ENCODE measurements at places on chromosomes 12 and 14. TPM values are rescaled to one million over a fixed set of nuclear protein-coding genes. Genes with fewer than 3 reads are reported as not detected.

DNA sequence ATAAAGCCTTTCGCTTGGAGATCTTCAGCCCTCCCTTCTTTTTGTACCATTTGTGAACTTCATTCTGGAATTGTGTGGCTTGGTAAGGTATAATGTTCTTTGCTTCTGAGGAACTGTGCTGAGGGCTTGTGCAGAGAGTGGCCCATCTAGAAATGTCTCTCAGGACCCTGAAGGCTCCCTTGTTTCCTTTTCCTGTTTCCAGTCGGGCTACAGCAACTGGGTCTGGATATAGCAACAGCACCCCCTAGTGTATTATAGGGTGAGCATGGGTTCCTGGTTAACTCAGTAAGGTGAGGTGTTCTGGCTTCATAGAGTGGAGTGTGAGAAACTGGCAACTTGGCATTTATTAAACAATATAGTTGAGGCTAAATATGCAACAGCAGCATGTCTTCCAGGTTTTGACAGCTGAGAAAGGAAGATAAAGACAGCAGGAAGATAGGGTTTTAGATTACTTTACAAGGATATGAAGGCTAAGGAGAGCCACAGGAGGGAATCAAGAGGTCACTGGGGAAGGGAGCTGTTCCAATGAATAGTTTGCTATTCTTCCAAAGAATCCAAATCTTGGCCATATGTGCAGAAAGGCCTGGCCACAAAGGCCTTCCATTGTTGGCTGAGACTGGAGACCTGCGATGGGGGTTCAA, 49.1 kb upstream of the RNU6-8 start:
- no peaks in the 10 kb centered on the region for H3K27me3 ChIP-seq
- no peaks in the 10 kb centered on the region for H3K36me3 ChIP-seq
- H3K4me1 ChIP-seq: no peaks in the 10 kb centered on the region
- no peak overlapping the region for H3K27ac ChIP-seq
- H3K4me3 ChIP-seq: no peak overlapping the region

GRCh38 chr12:72901685-72902084, 629.5 kb downstream of the TRHDE start:
- no peaks in the 10 kb centered on the region for H3K27me3 ChIP-seq
- no peak for DNase-seq
- no peaks in the 10 kb centered on the region for H3K4me1 ChIP-seq
- no peak overlapping the region for H3K27ac ChIP-seq

DNA sequence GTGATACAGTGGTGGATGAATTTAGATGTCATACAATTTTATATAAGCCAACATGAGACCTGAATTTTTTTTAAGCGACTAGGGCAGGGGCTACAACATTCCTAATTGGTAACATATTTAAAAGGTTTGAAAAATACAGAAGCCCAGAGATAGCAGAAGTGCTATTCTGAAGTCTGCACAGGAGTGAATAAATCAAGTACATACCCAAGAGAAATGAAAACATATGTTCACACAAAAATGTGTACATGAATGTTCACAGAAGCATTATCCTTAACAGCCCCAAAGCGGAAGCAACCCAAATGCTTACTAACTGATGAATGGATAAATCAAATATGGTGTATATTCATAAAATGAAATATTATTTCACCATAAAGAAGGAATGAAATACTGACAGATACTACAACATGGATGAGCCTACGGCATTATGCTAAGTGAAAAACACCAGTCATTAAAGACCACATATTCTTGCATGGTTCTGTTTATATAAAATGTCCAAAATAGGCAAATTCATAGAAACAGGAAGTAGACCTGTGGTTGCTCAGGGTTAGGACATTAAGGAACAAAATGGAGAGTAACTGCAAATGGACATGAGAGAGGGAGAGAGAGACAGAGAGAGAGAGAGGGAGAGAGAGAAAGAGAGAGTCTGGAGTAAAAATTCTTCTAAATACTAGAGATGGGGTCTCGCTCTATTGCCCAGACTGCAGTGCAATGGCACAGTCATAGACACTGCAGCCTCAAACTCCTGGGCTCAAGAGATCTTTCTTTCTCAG, 28.0 kb upstream of the GXYLT1 start:
- no peak overlapping the region for H3K4me3 ChIP-seq
- H3K4me1 ChIP-seq: peaks cover 4% of the 10 kb centered on the region
- H3K36me3 ChIP-seq: peaks cover 19% of the 10 kb centered on the region
- no peak for DNase-seq

DNA sequence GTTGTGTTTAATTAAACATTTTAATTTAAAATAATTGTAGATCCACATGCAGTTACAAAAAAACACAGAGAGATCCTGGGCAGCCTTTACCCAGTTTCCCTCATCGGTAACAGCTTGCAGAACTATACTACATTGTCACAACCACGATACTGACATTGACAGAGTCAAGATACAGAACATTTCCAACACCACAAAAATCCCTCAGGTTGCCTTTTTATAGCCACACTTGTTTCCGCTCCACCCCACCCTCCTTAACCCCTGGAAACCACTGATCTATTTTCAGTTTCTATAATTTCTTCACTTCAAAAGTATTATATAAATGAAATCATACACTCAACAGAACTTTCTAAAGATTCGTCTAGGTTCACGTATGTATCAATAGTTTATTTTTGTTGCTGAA, 458.8 kb upstream of the SOX5 start:
- no peaks in the 10 kb centered on the region for H3K36me3 ChIP-seq
- no peak for DNase-seq
- peaks cover 13% of the 10 kb centered on the region for H3K4me1 ChIP-seq
- H3K4me3 ChIP-seq: no peak overlapping the region
- H3K27ac ChIP-seq: no peak overlapping the region
- peaks cover 6% of the 10 kb centered on the region for H3K27me3 ChIP-seq

- no peaks in the 10 kb centered on the region for H3K36me3 ChIP-seq
- no peak overlapping the region for H3K4me3 ChIP-seq
- H3K27me3 ChIP-seq: peaks cover 2% of the 10 kb centered on the region
- no peak for DNase-seq
Measured at GRCh38 chr12:92668739-92669138, 34.0 kb upstream of the PLEKHG7 start.

DNA sequence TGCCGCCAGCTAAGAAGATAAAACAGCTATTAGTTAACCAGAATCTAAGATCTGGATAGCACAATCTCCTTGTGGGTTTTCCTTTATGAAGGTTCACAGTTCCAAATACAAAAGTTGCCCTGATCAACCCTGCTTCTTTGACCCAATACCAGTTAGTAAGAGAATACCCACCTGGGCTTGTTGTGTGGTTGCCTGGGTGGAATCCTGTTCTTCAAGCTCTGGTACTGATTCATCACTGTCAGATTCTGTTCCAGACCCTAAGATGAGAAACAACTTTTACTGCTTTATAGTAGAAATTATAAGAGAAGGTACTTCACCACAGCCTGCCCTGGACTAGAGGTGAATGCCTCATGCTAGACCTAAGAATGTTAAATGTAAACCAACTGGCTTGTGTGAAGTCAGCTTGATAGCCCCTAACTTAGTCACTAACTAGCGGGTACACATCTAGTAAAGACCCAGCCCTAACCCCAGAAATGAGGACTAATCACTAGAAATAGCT, 10.6 kb downstream of the NACA start:
- no peak overlapping the region for H3K27ac ChIP-seq
- no peak overlapping the region for H3K4me3 ChIP-seq
- peaks cover 67% of the 10 kb centered on the region for H3K36me3 ChIP-seq
- H3K4me1 ChIP-seq: peaks cover 36% of the 10 kb centered on the region
- DNase-seq: no peak

GRCh38 chr14:90383731-90384542, 12.9 kb upstream of the CALM1 start:
- no peaks in the 10 kb centered on the region for H3K36me3 ChIP-seq
- H3K27me3 ChIP-seq: no peaks in the 10 kb centered on the region
- H3K4me1 ChIP-seq: peaks cover 28% of the 10 kb centered on the region
- peak; percentile 88 for DNase-seq
- H3K4me3 ChIP-seq: no peak overlapping the region

DNA sequence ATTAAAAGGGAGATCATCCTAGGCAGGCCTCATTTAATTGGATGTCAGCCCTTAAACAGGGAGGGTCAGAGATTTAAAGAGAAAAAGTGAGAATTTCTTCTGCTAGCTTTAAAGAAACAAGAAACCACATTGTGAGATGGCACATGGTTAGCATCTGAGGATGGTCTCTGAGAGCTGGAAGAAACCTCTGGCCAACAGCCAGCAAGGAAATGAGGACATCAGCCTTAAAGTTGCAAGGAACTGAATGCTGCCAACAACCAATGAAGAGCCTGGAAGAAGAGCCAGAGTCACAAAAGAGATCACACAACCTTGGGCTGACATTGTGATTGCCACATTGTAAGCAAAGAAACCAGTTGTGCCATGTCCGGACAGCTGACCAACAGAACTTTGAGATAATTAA, 17.5 kb upstream of the FAR2 start:
- H3K4me1 ChIP-seq: no peaks in the 10 kb centered on the region
- DNase-seq: no peak
- H3K27me3 ChIP-seq: peaks cover 4% of the 10 kb centered on the region
- H3K27ac ChIP-seq: no peak overlapping the region

DNA sequence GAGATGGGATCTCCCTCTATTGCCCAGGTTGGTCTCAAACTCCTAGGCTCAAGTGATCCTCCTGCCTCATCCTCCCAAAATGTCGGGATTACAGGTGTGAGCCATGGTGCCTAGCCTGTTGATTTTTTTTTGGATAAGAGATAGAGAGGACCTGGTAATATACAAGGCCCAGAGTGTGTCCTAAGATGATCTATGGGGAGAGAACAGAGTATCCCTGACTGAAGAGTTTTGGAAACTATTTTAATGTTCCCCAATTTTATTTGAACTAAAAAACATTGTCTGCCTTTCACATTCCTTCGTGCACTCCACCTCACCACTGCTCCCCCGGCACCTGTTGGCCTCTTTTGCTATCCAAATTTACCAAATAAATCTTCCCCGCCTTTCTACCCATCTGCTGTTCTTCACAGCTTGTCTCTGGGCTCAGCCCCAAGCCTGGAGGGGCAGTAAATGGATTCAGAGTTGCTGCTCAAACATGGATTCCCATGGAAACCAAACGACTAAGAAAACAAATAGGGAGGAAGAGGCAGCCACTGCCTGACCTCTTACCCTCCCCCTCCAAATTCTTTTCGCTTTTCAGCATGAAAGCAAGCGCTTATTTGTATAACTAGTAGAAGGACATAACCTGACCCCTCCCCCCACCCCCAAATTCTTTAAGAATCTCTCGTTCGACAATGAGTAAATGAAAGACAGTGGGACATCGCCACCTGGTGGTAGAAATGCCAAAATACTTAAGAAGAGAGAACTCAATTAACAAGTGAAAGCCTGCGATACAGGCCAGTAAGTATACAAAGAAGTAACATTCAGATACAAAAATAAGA, 22.6 kb downstream of the OR10G3 start:
- peaks cover 6% of the 10 kb centered on the region for H3K4me1 ChIP-seq
- no peak overlapping the region for H3K27ac ChIP-seq
- no peaks in the 10 kb centered on the region for H3K36me3 ChIP-seq
- H3K27me3 ChIP-seq: no peaks in the 10 kb centered on the region
- peak overlapping the region; percentile 39 for H3K4me3 ChIP-seq

DNA sequence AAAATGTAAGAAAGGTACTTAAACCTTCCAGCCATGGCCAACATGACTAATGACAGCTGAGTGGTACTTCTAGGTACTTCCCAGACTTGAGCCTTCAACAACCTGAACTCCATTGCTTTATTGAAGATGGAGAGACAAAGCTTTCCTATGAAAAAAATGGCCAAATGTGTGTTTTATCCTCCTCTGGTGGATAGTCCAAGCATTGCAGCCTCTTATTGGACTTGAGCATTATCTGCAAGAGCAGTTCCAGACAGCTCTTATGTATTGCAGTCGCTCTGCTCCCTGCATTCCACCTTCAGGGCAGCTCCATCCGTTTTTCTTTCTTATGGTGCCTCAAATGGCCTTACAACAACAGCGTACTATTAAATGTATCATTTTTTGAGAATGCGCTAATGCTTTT, 588.2 kb downstream of the NRXN3 start:
- no peaks in the 10 kb centered on the region for H3K27me3 ChIP-seq
- no peaks in the 10 kb centered on the region for H3K36me3 ChIP-seq
- H3K4me1 ChIP-seq: no peaks in the 10 kb centered on the region

DNA sequence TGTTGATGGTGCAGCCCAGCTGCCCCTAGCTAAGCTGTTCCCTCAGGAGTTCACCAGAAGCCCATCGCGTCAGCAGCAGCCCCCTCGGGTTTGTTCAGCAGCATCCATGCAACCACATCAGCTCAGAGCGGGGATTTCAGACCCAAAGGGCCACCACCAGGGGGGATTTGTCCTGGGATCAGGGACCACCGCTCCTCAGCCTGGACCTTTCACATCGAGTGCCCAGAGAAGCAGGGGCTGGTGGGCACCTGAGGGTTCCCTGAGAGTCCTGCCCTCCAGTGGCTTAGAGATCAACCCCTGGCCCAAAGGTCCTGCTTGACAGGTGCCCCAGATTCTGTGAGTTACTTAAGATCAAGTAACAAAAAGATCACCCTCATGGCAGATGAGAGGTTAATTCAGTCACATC, 65.9 kb upstream of the C14orf180 start:
- H3K4me3 ChIP-seq: no peak overlapping the region
- H3K27ac ChIP-seq: no peak overlapping the region
- no peaks in the 10 kb centered on the region for H3K27me3 ChIP-seq

DNA sequence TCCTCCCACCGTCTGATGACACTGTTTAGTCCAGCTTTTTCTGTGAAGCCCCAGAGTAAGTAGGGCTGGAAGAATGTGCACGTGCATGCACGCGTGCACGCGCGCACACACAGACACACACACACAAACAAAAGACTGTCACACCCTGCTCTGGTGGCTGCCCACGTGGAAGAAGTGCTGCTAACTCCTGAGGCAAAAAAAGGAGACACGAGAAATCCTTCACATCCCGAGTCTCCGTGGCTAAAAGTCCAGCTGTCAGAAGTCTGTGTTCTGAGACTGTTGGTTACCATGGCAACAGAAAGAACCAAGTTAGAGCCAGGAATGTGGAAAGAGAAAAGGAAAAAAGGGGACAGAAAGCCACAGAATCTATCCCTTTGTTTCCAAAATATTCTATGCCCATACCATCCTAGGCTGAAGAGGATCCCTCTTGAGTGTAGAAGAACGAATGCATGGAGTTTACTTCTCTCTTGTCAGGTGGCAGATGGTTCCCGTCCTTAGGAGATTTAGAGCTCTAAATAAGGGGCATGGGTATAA, 1.6 kb upstream of the C12orf71 start:
- no peak overlapping the region for H3K4me3 ChIP-seq
- H3K36me3 ChIP-seq: no peaks in the 10 kb centered on the region
- no peak overlapping the region for H3K27ac ChIP-seq
- H3K27me3 ChIP-seq: no peaks in the 10 kb centered on the region

- H3K36me3 ChIP-seq: no peaks in the 10 kb centered on the region
- no peaks in the 10 kb centered on the region for H3K4me1 ChIP-seq
- H3K27ac ChIP-seq: no peak overlapping the region
- H3K4me3 ChIP-seq: no peak overlapping the region
Measured at GRCh38 chr12:100458191-100458590, 15.5 kb upstream of the NR1H4 start.

Gene OAS2
- total RNA-seq: 237 TPM

Gene OTOGL
- not detected for total RNA-seq

Gene TNFAIP2
- 0.23 TPM for total RNA-seq

Gene ABCD4
- 43.2 TPM for total RNA-seq

Gene PAPLN
- total RNA-seq: 0.29 TPM

Gene PPP1R13B
- 11.9 TPM for total RNA-seq

Gene NTF3
- not detected for total RNA-seq
